Mesenchymal stem cell (in vitro differentiated cells and primary cell): ENCODE measurements at places on chromosomes 6 and 20.

- H3K27me3 ChIP-seq: no peaks in the 10 kb centered on the region
- H3K4me1 ChIP-seq: no peaks in the 10 kb centered on the region
- H3K4me3 ChIP-seq: no peak overlapping the region
- H3K36me3 ChIP-seq: no peaks in the 10 kb centered on the region
These were observed 18.5 kb downstream of the NOX3 start for GRCh38 chr6:155436981-155437749.

- DNase-seq: no peak
- H3K4me1 ChIP-seq: no peaks in the 10 kb centered on the region
- H3K27me3 ChIP-seq: peaks cover 84% of the 10 kb centered on the region
- H3K4me3 ChIP-seq: no peak overlapping the region
These were observed 24.7 kb upstream of the BHLHE23 start for GRCh38 chr20:63031251-63032014.

- H3K27ac ChIP-seq: no peak overlapping the region
- peaks cover 16% of the 10 kb centered on the region for H3K4me1 ChIP-seq
- DNase-seq: no peak
- peaks cover 10% of the 10 kb centered on the region for H3K36me3 ChIP-seq
- H3K27me3 ChIP-seq: peaks cover 56% of the 10 kb centered on the region
These were observed 3.3 kb downstream of the KCNS1 start for GRCh38 chr20:45097485-45098102.

DNA sequence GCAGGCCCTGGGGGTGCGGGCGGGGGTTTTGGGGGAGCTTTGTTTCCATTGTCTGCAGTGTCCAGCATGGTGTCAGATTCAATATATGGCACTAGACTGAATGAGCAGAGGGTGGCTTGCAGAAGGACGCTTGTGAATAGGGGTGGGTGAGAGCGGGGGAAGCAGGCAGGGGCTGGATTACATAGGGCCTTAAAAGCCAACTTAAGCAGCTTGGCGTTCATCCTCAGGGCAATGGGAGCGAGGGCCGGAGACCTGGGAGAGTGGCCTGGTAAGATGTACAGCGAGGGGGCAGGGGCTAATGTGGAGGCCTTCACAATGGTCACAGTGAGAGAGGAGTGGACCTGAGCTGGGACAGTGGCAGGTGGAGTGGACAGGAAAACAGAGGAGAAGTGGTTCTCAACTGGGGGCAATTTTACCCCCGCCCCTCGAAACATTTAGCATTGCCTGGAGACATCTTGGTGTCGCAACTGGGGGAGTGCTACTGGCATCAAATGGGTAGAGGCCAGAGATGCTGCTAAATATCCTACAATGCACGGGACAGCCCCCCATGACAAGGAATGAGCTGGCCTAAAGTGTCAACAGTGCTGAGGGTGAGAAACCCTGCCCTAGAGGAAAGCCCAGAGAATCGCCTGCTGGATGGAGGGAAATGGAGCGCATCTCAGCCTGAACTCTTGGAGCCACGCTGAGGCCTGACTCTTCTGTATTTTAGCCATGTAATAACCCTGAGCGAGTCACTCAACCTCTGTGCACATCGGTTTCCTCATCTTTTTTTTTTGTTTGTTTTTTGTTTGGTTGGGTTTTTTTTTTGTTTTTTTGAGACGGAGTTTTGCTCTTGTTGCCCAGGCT lies 15.1 kb upstream of the BAK1 start:
- H3K36me3 ChIP-seq: no peaks in the 10 kb centered on the region
- no peak for DNase-seq
- no peaks in the 10 kb centered on the region for H3K27me3 ChIP-seq
- no peak overlapping the region for H3K27ac ChIP-seq
- H3K4me1 ChIP-seq: peaks cover 36% of the 10 kb centered on the region
- H3K4me3 ChIP-seq: no peak overlapping the region

- peaks cover 20% of the 10 kb centered on the region for H3K4me1 ChIP-seq
- peaks cover 2% of the 10 kb centered on the region for H3K27me3 ChIP-seq
- H3K36me3 ChIP-seq: no peaks in the 10 kb centered on the region
- no peak for DNase-seq
- no peak overlapping the region for H3K4me3 ChIP-seq
These were observed 148.2 kb downstream of the PREX1 start for GRCh38 chr20:48679599-48679998.

GRCh38 chr6:13304580-13305260 lies 23.6 kb downstream of the TBC1D7 start:
- peaks cover 24% of the 10 kb centered on the region for H3K36me3 ChIP-seq
- H3K27me3 ChIP-seq: no peaks in the 10 kb centered on the region
- no peak overlapping the region for H3K4me3 ChIP-seq
- DNase-seq: no peak

GRCh38 chr20:54231036-54231435 lies 23.1 kb downstream of the PFDN4 start:
- no peaks in the 10 kb centered on the region for H3K36me3 ChIP-seq
- no peaks in the 10 kb centered on the region for H3K4me1 ChIP-seq
- no peak for DNase-seq
- H3K4me3 ChIP-seq: no peak overlapping the region

- no peak overlapping the region for H3K4me3 ChIP-seq
- no peak for DNase-seq
- peaks cover 63% of the 10 kb centered on the region for H3K36me3 ChIP-seq
These were observed 16.3 kb downstream of the NCOA5 start for GRCh38 chr20:46073443-46073842.

DNA sequence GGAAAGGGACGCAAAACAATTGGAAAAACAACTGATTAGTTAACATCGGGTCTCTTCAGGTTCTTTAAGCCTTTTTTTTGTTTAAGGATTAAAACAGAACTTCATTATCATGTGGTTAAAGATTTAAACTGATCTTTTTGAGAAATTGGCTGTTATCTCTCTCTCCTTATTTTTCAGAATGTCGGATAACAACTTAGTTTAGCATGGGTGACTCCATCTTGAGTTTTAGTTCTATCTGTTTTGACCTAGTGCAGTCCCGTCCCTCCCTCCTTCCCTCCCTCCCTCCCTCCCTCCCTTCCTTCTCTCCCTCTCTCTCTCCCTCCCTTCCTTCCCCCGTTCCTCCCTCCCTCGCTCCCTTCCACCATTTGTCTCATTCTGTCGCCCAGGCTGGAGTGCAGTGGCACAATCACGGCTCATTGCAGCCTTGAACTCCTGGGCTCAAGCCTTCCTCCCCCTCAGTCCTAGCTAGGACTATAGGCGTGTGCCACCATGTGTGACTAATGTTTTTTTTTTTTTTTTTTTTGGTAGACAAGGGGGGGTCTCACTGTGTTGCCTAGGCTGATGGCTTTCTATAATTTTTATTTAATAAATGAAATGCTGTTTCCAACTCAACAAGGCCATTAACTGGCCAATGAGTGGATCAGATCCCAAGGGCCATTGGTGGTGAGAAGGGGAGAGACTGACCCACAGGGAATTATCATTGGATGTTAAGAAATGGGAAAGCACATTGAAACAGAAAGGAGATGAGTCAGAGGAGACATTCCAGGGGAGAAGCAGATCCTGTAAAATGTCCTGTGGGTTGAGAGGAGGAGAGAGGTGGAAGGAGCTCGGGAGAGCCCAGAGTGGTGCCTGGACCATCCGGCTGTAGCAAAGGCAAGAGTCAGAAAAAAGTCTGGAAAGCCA lies 13.6 kb downstream of the BAK1 start:
- H3K4me3 ChIP-seq: no peak overlapping the region
- no peaks in the 10 kb centered on the region for H3K4me1 ChIP-seq
- no peaks in the 10 kb centered on the region for H3K27me3 ChIP-seq

- no peaks in the 10 kb centered on the region for H3K27me3 ChIP-seq
- H3K27ac ChIP-seq: no peak overlapping the region
- no peaks in the 10 kb centered on the region for H3K4me1 ChIP-seq
- H3K4me3 ChIP-seq: no peak overlapping the region
- DNase-seq: no peak
These were observed 171.4 kb upstream of the SYNDIG1 start for GRCh38 chr20:24297993-24298392.

- DNase-seq: no peak
- no peak overlapping the region for H3K27ac ChIP-seq
- no peak overlapping the region for H3K4me3 ChIP-seq
- no peaks in the 10 kb centered on the region for H3K36me3 ChIP-seq
These were observed 55.7 kb downstream of the PHACTR2 start for GRCh38 chr6:143733510-143733909.
